ENCODE measurements at places on chromosomes 4 and X. TPM values are rescaled to one million over a fixed set of nuclear protein-coding genes. Genes with fewer than 3 reads are reported as not detected.

DNA sequence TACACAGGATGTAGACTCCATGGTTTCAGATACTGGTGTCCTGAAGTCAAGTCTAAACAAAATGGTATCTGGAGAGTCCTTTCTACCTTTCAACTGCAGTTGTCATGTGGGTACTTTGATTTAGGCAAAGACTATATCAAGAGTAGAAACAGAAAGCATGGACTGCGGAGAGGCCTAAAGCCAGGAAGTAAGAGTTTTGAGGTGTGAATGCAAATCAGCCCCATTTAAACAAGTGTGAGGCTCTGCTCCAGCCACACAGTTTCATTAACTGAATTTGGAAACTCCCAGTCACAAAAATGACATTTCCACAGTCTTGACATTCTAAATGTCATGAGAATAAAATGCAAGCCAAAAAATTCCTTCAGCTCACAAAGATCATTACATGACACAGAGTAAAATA, 87.2 kb upstream of the MCF2 start:
- H3K36me3 ChIP-seq, result peaks cover 15% of the 10 kb centered on the region
- peaks cover 2% of the 10 kb centered on the region for H3K4me1 ChIP-seq
- no peak overlapping the region for H3K4me3 ChIP-seq
- DNase-seq, result no peak

GRCh38 chr4:20889901-20890300, 189.6 kb downstream of the PACRGL start:
- H3K36me3 ChIP-seq, result no peaks in the 10 kb centered on the region
- no peak overlapping the region for H3K4me3 ChIP-seq
- no peaks in the 10 kb centered on the region for H3K4me1 ChIP-seq

The FGB gene
- not detected for total RNA-seq

The CHRNA9 gene
- 0.68 TPM for total RNA-seq

DNA sequence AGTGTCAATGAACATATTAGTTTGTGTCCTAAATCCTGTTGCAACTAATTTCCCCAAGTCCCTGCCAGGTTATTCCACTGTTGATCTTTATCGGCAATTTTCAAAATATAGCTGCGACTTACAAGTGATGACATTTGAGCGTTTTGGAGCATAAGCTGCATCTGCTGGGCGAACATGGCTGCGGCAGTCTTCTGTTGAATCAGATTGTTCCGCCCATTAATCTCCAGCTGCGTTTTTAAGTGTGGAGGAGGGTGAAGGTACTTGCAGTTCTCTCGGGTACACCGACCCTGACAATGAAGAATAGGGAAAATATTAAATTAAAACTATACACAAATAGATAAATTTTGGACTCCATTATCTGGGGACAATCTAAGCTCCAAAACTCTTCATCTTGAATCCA, 82.7 kb downstream of the MBNL3 start:
- H3K4me3 ChIP-seq, result no peak overlapping the region
- H3K27me3 ChIP-seq, result no peaks in the 10 kb centered on the region
- H3K36me3 ChIP-seq, result peaks cover 4% of the 10 kb centered on the region
- DNase-seq, result no peak
- no peaks in the 10 kb centered on the region for H3K4me1 ChIP-seq
- H3K27ac ChIP-seq, result no peak overlapping the region

GRCh38 chr4:6019316-6020263, 1.4 kb upstream of the C4orf50 start:
- H3K27ac ChIP-seq, result no peak overlapping the region
- no peak overlapping the region for H3K4me3 ChIP-seq
- H3K27me3 ChIP-seq, result no peaks in the 10 kb centered on the region
- H3K36me3 ChIP-seq, result no peaks in the 10 kb centered on the region

GRCh38 chr4:60485276-60485675, 714.9 kb upstream of the ADGRL3 start:
- no peak for DNase-seq
- H3K27me3 ChIP-seq, result no peaks in the 10 kb centered on the region
- H3K36me3 ChIP-seq, result no peaks in the 10 kb centered on the region
- no peak overlapping the region for H3K27ac ChIP-seq
- H3K4me3 ChIP-seq, result no peak overlapping the region
- no peaks in the 10 kb centered on the region for H3K4me1 ChIP-seq

GRCh38 chrX:108169768-108170167, 78.2 kb downstream of the ATG4A start:
- no peak overlapping the region for H3K27ac ChIP-seq
- H3K36me3 ChIP-seq, result no peaks in the 10 kb centered on the region
- no peak for DNase-seq
- H3K4me3 ChIP-seq, result no peak overlapping the region

The OTC gene
- total RNA-seq, result not detected

GRCh38 chrX:67734111-67734753, 190.4 kb downstream of the AR start:
- H3K27me3 ChIP-seq, result peaks cover 4% of the 10 kb centered on the region
- H3K4me1 ChIP-seq, result no peaks in the 10 kb centered on the region
- no peak overlapping the region for H3K4me3 ChIP-seq
- H3K36me3 ChIP-seq, result no peaks in the 10 kb centered on the region
